NCI-H2081 (cell line): ENCODE measurements at places on chromosomes 11 and 22.
A peak's percentile ranks its signal among the peaks of the same experiment; 100 is the strongest.

- DNase-seq, result no peak
Measured at GRCh38 chr11:70501933-70502540, 103.7 kb downstream of the CTTN start.

- DNase-seq, result peak; percentile 65
Measured at GRCh38 chr22:50305923-50306566, 1.4 kb downstream of the PLXNB2 start.

- no peak for DNase-seq
Measured at GRCh38 chr11:69000831-69001242, 12.2 kb downstream of the MRGPRF start.

- DNase-seq, result no peak
Measured at GRCh38 chr11:11898648-11899047, 56.9 kb downstream of the USP47 start.

GRCh38 chr11:13874597-13874996, 87.9 kb upstream of the SPON1 start:
- no peak for DNase-seq

GRCh38 chr11:35085531-35086165, 53.3 kb upstream of the CD44 start:
- DNase-seq, result no peak

DNA sequence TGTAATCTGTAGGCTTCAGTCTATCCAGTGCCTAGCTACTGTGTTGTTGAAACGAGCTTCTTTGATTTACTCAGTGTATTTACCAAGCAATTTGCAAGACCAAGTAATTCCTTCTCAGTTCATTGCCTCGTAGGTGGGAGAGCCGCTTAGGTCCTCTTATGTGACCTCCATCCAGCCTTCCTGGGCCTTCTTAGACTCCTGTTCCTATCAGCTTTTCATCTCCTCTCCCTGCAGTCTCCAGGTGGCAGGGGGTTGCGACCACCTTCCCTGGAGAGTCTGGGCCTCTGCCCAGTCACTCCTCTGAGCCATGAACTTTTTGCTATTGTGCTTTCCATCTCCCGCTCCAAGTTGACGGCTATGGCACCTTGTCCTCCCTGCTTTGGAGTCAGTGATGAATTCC, 251.8 kb downstream of the KIRREL3 start:
- no peak for DNase-seq

DNA sequence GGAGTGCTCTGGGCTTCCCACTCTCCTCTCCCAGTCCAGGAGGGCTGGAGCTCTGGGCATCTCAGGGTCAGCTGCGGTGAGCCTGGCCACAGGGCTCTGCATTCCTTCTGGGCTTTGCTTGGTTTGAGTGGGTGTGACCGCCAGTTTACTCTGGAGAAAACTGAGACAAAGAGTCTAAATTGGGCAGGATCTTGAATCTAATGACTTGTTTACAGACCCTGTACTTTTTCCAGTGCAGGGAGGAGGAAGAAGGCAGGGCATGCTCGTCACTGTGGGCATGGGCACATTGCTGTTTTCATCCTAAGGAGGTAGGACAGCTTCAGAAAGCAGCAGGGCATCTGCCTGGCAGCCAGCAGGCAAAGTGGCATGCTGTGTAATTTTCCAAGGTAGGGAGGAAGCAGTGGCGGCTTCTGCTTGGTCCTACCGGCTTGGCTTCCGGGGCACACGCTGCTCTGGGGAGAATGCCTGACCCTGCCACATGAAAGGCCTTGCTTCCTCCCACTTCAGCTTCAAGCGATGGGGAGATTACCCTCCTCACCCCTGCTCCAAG, 22.9 kb downstream of the FLI1 start:
- no peak for DNase-seq

GRCh38 chr22:26789951-26790350, 132.6 kb downstream of the MIAT start:
- DNase-seq, result no peak

DNA sequence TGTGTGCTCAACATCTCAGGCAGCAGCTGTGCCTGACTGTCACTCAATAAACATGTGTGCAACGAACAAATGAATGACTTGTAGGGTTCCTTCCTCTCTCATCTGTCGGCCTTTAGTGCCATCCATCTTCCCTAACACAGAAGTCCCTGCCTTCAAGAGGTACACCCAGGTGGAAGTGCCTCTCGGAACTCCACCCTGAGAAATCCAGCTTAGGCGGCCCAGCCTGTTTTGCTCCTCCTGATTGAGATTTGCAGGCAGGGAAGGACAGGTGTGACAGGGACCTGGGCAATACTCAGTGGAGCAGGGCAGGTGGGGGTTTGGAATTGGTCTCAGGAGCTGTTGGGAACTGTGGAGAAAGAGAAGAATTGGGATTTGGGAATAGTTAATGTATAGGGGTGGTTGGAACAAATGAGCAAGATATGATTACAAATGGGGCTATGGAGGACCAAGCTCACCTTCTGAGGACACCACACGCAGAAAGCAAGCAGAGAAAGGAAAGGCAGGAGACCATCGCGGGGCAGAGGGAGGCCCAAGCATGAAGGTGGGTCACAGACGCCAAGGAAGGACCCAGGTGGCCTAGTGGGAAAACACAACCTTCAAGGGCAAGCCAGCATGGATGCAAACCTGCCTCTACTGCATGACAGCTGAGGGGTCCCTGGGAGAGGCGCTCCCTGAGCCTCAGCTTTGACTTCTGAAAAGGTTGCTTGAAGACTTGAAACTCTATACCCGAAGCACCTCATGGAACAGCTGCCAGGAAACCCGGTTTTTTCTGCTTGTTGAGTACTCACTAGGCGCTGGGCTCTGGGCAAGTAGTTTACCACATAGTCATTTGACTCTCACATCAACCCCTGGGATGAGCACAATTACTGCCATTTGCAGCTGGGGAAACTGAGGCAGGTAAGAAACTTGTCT, 40.9 kb upstream of the ANO1 start:
- DNase-seq, result no peak

DNA sequence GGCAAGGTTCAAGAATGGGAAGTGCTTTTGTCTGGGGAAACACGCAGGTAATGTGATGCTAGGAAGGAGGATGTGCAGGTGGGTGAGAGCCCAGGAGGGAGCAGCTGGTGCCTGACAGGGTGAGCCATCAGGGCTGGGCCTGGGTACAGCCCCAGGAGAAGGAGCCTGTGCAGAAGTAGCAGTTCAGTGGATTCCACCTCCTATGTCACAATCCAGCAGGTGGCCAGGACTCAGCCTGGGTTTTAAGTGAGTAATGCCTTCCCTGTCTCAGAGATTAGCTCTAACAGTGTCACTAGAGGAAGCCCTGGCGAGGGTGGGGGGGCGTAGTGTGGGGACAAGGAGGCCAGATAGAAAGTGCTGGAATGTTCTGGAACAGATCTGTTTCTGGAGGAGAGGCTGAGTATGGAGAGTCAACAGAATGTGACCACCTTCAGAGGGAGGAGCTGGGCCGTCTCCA, 8.1 kb downstream of the RIC8A start:
- DNase-seq, result no peak

- no peak for DNase-seq
Measured at GRCh38 chr11:41720761-41721160, 261.3 kb upstream of the LRRC4C start.

DNA sequence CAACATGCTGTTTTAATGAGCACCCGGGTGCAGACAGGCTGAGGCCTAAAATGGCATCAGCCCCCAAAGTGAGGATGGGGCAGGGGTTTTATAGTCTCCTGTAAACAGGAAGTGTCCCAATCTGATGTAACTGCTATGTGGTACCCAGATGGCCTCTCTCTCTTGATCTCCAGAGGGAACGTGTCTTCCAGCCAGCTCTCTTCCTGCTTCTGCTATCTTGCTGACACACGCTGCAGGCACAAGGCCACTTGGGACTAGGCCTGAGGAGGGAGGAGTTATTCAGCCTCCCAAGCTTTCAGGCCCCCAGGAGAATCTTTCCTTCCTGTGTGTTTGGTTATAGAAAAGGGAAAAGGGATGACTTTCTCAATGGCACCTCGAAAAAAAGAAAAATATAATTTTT, 11.4 kb upstream of the VSTM5 start:
- DNase-seq, result no peak

DNA sequence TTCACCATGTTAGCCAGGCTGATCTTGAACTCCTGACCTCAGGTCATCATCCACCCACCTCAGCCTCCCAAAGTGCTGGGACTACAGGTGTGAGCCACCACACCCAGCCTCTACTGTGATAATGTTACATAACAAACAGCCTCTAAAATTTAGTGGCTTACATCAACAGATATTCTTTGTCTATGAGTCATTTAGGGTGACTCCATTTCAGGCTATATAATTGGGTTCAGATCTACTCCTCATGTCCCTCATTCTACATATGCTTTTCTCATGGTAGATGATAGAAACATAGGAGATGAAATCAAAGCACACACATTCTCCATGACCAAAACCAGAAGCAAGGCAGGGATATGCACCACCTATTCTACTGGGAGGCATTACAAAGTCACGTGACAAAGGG, 72.7 kb downstream of the SIK2 start:
- DNase-seq, result no peak

- DNase-seq, result no peak
Measured at GRCh38 chr11:124928942-124929665, 6.7 kb downstream of the HEPACAM start.

- DNase-seq, result peak; percentile 41
Measured at GRCh38 chr11:105592035-105592434, 17.8 kb upstream of the GRIA4 start.

DNA sequence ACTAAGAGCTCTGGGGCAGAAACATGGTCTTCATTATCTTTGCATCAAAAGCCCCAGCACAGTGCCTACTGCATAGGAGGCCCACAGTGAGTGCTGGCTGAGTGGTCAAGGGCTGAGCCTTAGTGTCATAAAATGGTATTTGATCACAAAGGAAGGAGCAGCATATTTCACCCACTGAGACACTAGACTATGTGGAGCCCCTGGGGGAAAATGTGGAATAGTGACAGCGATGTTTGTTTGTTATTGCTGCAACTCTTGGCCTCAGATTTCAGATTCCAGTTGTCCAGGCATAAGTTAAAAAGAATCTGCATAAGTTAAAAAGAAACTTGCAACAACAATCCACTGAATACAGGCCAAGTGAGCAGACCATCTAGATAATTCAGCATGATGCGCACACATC, 7.0 kb downstream of the KIRREL3 start:
- DNase-seq, result no peak

GRCh38 chr11:48341466-48341865, 16.7 kb downstream of the OR4C3 start:
- DNase-seq, result no peak

- DNase-seq, result peak; percentile 73
Measured at GRCh38 chr11:45110562-45110961, 35.9 kb upstream of the PRDM11 start.

DNA sequence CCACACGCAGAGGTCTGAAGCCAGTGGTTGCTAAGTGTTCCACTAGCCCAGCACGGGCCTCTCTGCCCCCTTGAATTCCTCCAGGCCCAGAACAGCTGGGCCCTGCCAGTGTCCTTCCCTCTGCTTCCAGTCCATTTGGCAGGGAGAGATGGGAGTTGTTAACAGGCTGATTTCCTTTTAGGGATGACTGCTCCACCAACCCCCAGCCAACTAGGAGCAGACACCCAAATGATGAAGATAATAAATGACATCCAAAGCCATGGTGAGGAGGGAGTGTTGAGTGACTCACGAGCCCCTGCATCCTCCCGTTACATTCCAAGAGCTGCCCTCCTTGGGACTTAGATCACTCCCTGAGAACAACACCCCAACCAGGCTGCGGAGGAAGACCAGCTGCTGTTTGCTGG, 20.6 kb downstream of the PARVA start:
- DNase-seq, result no peak

- no peak for DNase-seq
Measured at GRCh38 chr11:43987384-43988039, 45.1 kb downstream of the C11orf96 start.

GRCh38 chr11:117456027-117456720, 128.5 kb downstream of the CEP164 start:
- DNase-seq, result no peak

DNA sequence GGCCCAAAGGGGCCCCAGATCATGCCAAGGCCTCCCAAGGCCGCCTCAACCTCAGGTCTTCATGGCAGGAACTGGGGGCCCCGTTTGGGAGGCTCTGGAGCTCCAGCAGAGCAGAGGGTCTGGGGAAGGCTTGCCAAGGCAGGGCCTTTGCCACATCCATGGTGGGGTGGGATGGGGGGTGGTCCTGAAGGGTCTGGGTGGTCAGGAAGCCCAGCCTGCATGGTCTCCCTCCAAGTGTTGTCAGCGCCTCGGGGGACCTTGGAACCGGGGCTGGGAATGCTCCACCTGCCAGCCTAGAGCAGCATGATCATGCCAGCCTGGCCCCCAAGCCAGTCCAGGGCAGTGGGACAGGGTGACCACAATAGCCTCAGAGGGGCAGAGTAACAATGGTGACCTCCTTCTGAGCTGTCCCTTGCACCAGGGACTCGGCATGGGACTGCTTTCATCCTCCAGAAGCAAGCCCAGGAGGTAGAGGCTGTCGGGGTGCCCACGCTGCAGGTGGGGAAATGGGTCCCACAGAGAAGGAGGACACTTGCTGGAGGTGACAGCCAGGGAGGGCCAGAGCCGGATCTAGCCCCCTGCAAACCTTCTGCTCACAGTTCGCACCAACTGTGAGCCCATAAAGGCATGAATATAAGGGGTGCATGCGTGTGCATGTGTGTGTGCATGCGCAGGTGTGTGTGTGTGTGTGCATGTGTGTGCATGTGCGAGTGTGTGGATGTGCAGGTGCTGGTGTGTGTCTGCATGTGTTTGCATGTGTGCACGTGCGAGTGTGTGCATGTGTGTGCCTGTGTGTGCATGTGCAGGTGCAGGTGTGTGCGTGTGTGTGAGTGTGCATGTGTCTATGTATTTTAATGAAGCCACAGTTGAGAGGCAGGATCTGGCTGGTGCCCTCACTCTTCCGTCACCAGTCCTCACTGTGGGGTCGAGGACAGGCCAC, 63.8 kb downstream of the MYEOV start:
- DNase-seq, result no peak

DNA sequence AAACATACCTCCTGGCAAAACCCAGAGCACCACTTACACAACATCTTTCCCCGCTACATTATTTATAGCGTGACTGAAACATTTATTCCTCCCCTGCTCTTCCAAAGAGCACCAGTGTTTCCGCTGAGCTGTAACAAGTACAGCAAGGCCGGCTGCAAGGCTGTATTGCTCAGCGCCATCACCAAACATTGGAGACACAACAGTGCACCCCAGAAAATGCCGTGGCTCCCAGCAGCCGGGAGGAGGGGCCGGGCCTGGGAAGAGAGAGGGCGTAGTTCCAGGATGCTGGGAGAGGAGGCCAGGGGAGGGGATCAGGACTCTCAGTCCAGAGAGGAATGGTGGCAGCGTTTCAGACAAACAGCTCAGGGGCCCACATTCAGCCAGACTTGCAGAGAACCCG, 133.2 kb downstream of the DSCAML1 start:
- no peak for DNase-seq
